ENCODE measurements at places on chromosomes 4 and X.

GRCh38 chrX:72685810-72686456, 28.2 kb downstream of the PHKA1 start:
- DNase-seq = no peak

DNA sequence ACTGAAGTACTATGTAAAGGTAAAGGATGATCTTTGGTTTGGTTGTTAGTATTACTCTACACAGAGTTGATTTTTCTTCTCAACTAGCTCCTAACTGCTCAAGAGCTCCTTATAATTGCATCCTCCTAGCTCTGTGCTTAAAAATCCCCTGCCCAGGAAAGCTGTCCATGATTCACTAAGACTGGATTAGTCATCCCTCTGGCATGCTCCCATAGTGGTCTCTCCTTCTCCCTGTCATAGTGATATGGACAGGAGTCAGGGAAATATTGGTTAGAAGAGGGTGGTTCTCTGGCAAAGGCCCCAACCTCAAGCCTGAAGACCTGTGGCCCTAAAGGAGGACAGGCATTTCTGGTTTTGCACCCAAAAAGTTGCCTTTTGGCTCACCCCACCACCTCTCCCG, 242.3 kb upstream of the KCNIP4 start:
- DNase-seq = no peak

GRCh38 chr4:67198727-67199126, 346.6 kb downstream of the CENPC start:
- DNase-seq = no peak

- no peak for DNase-seq
These were observed 122.5 kb downstream of the ARHGAP6 start for GRCh38 chrX:11543249-11543648.

DNA sequence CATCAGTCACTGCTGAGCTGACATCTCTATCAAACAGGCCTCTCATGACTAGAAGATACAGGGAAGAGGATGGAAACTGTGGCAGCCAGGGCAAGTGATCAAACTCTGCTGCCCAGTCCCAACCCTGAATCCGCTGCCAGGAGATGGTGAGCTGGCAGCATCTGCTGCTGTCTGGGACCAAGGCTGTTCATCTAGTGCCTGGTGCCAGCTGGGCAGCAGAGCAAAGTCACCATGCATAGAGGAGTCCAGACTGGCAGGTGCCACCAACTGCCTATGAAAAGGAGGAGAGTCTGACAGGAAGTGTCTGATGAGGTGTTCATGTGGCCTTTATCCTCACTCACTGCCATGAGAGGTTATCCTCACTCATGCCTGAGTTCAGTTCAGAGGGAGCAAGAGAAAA, 518.9 kb downstream of the MID1IP1 start:
- DNase-seq = no peak

GRCh38 chr4:87002682-87003043, 67.9 kb downstream of the AFF1 start:
- DNase-seq = no peak

- no peak for DNase-seq
These were observed 73.9 kb downstream of the RTL5 start for GRCh38 chrX:72057849-72058248.

DNA sequence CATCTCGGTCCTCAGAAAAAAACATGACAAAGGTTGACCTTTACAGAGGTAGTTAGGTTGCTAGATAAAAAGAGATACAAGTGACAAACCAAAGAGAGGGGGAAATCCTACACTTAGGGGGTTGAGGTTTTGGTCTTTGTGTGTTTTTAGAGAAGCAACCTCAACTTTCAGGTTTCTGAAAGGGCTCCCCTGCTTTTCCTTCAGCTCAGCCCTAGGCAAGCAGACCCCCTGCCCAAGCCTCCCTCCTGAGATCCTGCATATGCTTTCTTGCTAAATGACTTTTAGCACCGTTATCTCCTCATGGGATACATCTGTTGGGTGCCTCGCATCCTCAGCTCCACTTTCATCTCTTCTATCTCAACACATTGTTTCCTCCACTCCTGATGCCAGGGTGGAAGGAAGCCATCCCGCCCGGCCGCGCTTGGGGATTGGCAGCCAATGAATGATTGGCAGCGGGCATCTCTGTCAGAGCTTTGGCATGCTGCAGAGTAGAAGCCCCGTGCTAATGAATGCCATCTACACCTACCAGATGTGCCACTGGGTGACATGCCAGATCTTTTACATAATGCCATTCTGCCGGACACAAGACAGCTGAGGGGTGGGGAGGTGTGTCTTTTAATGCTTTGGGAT, 15.0 kb upstream of the PRDM8 start:
- no peak for DNase-seq

GRCh38 chr4:153161226-153161963, 42.8 kb upstream of the TRIM2 start:
- no peak for DNase-seq

DNA sequence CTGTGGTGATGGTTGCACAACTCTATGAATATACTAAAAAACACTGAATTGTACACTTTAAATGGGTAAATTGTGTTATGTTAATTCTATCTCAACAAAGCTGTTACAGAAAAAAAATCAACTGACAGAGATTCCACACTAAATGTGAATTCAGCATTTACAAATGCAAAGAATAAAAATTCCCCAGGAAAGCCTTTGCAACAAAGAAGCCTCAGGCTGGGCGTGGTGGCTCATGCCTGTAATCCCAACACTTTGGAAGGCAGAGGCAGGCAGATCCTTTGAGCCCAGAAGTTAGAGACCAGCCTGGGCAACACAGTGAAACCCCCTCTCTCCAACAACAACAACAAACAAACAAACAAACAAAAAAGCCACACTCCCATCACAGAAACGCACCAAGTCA, 8.9 kb downstream of the BCLAF3 start:
- DNase-seq = no peak

GRCh38 chr4:128298852-128299251, 11.2 kb upstream of the PGRMC2 start:
- no peak for DNase-seq

DNA sequence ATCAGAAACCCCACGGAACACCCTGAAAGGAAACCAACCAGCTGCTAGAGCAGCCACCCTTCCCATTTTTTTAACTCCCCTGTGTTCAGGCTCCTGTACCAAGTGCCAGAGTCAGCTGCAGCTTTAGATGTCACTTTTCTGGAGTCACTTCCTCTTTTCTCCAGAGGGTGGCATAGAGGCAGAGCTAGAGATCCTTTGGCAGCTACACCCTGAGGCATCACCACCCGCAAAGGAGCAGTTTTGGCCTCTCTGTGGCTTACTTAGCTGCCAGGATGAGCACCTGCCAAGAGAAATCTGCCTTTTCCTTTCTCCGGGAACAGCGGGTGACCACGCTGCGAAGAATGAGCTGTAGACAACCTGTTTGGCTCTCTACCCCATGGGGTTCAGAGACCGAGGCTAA, 58.0 kb upstream of the CHRDL1 start:
- DNase-seq = no peak

DNA sequence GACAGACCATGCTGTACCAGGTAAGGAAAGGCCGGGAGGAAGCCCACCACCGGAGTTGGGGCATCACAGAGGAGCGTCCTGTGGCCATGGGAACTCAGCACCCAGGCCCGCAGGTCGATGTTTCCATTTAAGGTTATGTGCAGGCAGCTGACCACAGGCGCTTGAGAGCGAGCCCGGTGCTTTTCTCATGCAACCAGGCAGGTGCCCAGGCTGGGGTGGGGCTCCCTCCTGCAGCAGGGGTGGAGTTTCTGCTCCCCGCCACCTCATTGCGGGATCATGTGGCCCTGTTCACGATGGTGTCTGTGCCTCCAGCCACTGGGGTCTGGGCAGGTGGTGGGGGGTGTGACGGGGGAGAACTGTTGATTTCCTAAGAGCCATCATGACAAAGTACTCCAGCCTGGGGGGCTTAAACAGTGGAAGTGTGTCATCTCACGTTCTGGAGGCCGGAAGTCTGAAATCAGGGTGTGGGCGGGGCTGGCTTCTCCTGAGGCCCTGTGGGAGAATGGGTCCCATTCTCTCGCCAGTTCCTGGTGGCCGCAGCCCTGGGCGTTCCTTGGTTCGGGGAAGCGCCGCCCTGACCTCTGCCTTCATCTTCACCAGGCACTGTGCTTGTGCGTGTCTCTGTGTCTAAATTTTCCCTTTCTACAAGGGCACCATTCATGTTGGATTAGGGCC, 60.9 kb downstream of the CPZ start:
- no peak for DNase-seq

GRCh38 chr4:102761296-102761701, 531 bp upstream of the MANBA start:
- no peak for DNase-seq

- DNase-seq = no peak
These were observed 997.2 kb upstream of the SLIT2 start for GRCh38 chr4:19254486-19254885.

DNA sequence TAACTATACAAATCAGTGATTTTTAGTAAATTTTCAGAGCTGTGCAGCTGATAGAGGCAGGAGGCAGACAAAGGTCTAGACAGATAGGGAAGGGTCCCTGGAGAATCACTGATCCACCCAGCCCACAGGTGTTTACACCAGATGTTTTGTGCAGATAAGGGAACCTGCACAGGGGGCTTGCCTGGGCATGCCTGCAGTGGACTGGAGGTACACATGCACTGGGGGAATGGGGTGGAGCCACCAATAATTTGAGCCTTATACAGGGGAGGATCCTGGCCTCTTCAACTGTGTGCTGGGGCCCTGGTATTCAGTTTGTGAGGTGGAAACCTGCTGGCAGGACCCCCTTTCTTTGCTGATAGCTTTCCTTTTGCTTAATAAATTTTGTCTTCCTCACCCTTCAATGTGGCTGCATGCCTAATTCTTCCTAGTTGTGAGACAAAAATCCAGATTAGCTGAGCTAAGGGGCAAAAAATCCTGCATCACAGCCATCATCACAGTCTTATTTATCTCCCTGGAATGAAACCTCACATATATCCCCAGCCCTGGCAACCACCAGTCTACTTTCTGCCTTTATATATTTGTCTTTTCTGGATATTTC, 102.8 kb downstream of the KDM6A start:
- DNase-seq = no peak

GRCh38 chrX:133607419-133608348, 192.4 kb upstream of the GPC4 start:
- DNase-seq = no peak

DNA sequence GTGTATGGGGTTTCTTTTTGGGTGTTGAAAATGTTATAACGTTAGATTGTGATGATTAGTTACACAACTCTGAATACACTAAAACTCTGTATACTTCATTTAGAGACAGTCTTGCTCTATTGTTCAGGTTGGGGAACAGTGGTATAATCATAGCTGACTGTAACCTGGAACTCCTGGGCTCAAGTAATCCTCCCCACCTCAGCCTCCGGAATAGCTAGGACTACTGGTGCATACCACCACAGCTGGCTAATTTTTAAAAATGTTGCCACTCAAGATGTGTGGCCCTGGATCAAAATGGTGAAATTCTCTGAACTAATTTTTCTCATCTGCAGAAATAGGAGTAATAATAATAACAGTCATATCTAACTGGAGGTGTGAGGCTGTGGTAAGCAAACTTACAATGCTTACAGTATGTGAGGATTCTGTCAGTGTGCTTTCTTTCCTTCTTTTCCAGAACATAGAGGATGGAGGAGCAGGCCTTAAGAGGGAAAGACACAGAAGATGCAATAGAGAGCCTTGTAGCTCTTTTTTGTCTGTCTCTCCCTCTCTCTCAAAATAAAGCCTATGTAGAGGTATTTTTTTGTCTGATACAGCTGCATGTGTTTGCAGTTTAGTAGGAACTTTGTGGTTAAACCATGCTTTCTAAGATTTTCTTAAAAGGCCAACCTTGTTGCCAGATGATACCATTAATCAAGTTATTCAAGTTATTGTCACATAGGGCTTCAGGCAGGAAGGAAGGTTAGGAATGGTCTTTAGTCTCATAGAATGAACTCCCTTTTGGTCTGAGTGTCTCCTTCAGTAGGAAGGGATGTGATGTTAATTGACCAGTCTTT, 7.5 kb downstream of the ADD1 start:
- DNase-seq = no peak

- no peak for DNase-seq
These were observed 124.2 kb downstream of the ENOX2 start for GRCh38 chrX:130778773-130779172.

- DNase-seq = no peak
These were observed 412.7 kb upstream of the TENM3 start for GRCh38 chr4:181830404-181831035.

DNA sequence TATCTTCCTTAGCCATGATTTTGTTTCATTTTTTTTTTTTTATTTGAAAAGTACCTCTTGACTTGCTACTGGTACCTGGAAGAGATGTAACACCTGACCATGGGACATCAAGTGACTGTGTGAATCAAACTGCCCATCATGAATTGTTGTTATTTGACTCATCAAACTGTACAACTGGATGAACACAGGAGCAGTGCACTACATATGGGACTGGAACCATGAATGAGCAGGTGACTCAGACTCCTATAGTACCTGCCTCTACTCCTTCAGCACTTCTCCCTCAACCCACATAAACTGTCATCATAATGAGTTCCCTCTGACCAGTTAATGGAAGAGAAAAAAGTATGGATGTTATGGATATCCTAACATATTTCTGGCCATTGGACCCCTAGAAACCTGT, 15.9 kb upstream of the UBE2D3 start:
- no peak for DNase-seq

GRCh38 chr4:93086356-93086755, 742.2 kb upstream of the ATOH1 start:
- no peak for DNase-seq

- DNase-seq = no peak
These were observed 48.1 kb downstream of the FNIP2 start for GRCh38 chr4:158816955-158817354.

DNA sequence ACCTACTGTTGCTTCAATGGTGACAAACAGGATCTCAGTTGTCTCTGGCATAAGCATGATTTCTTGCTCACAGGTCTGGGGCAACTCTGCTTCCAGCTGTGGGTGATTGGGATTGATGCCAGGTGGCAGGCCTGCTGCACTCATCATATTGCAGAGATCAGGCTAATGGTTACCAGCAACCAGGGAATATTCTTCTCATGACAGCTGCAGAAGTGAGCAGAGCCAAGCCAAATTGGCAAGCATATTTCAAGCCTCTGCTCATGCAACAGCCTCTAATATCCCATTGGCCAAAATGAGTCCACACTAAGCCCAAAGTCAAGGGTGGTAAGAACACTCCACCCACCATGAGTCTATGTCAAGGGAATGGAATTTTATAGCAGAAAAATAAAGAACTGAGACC, 26.7 kb upstream of the TBC1D19 start:
- no peak for DNase-seq

DNA sequence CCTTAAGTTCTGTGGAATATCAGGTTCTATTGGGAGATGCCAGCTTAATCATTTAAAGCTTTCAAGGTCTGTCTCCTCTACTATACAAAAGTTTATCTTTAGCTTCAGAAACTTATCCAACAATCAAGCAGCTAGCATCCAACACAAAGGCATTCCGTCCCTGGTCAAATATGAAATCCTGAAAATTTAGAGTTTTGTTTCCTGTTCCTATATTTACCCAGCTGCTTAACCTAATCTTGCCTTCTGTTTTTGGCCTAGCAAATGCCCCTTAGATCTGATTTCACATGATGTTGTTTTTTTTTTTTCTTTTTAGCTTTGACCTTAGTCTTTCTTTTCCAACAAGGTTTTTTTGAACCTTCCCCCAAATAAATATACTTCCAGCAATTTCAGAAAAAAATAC, 33.8 kb downstream of the FAM13A start:
- no peak for DNase-seq

- no peak for DNase-seq
These were observed 5.5 kb downstream of the ELMOD2 start for GRCh38 chr4:140529434-140529833.
